ENCODE measurements at places on chromosomes 3 and 15.

DNA sequence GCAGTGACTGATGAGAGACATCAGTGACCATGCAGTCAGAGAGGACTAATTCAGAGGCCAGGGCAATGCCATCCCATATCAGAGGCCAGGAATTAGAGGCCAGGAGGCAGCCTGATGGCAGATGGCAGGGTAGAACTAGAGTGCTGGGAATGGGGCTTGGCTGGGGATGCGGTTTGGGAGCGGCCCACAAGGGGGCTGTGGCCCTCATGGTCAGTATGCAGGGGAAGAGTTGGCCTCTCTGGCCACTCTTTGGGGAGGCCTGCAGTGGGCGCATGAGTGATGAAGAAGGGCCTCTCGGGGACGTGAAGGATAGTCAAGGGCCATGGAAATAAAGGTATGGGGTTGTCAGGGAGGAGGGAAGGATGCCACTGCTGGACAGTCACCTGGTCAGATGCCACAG, 101.7 kb downstream of the EEFSEC start:
- DNase-seq = no peak

- no peak for DNase-seq
Measured at GRCh38 chr3:170079536-170080165, 41.9 kb downstream of the GPR160 start.

GRCh38 chr3:196323691-196324090, 5.7 kb upstream of the DYNLT2B start:
- no peak for DNase-seq

- DNase-seq = no peak
Measured at GRCh38 chr3:10116138-10116460, 624 bp downstream of the BRK1 start.

DNA sequence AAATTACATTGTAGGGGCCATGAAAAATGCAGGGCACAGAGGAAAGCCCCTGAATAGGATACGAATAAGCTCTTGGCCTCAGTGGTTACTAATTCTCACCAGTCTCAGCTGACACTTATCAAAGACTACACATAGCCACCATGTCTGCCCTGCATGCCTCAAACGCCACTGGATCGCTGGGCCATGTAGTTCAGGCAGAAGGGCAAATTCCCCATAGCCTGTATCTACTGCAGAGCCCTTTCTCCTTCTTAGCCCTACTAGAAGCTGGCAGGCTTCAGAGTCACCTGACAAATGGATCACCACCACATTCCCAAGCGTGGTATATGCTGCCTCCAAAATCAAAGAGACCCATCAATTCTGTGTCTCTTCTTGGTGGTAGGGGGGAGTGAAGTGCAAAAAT, 177.4 kb downstream of the MINAR1 start:
- DNase-seq = no peak

DNA sequence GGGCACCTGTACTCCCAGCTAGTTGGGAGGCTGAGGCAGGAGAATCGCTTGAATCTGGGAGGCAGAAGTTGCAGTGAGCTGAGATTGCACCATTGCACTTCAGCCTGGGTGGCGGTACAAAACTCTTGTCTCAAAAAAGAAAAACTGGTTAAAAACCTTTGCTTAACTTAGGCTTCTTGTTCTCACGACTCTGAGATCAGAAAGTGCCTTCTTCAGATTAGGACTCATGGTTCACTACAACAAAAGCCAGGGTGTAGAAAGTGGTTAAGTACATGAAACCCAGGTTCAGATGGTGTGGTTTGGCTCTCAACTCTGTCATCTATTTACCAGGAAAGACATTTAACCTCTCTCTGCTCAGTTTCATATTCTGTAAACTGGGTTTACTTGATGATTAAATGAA, 168.4 kb downstream of the TUSC7 start:
- DNase-seq = no peak
